ENCODE measurements at places on chromosomes 11 and 22.
A peak's percentile ranks its signal among the peaks of the same experiment; 100 is the strongest.

DNA sequence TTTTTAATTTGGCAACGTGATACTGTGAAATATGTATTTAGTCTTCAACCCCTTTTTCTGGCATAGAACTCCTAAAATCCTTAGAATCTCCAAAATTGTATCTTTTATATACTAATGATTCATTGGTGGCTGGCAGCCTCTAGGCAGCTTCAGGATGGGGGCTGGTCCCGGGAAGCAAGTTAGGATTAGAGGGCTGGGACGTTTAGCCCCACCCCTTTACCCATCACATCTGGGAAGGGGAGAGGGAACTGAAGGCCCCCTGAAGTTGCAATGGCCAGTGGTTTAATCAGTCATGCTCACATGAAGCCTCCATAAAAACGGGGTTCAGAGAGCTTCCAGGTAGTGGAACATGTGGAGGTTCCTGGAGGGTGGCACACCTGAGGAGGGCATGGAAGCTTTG, 7.1 kb downstream of the IL17RA start:
- no peak for DNase-seq

DNA sequence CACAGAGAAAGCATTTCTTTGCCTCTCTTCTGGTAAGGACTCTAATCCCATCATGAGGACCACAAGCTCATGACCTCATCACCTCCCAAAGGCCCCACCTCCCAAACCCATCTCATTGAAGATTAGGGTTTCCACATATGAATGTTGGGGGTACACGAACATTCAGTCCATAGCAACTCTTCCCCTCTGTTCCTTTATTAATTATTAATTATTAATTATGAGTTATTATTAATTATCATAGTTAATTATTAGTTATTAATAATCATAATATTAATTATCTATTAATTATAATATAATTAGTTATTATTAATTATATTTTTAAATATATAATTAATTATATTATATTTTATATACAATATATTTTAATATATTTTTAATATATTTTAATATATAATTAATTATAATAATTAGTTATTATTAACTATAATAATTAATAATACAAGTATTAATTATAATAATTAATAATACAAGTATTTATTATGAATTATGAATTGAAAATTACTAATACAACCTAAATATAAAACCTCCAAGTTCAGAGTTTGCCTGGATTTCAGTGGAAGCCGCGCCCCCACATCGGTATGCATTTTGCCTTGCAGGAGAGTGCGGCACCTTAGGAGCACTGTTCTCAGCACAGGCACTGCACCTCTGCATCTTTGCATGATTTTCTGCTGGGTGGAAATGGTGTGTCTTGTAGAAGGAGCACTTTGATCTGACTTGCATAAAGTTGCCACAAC, 128.0 kb upstream of the FGF3 start:
- DNase-seq: no peak

DNA sequence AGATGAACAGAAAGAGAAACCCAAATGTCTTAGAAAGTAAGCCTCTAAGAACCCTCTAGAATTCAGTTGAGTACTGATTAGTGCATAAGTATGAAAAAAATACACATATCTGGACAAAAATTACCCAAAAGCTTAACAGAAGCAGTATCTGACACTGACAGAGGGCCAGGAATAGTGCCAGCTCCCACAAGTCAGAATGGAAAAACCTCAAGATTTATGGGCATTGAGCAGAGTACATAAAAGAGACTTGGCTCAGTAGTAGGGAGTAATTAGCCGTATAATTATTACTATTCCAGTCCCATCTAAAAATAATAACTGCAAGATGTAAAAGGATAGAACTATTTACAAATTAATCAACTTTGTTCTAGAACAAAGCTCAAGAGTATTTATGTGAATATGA, 834.5 kb downstream of the FAM181B start:
- no peak for DNase-seq

DNA sequence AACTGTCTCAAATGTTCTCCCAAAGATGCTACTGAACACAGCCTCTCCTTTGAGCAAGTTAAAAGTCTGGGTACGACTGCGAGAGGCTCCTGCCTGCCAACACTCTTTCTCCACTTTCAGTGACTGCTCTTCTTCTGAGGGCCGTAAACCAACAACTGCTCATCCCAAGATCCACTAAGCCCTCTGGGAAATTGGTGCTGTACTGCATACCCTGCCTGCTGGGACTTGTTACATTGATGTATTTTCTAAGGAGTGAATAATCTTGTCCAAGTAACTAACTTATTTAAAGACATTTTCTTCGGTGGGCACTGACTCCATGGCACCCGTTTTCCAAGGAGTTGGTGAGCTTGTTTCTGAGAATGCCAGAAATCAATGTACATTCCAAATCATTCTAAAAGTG, 87.2 kb downstream of the ZNF280B start:
- DNase-seq: no peak

DNA sequence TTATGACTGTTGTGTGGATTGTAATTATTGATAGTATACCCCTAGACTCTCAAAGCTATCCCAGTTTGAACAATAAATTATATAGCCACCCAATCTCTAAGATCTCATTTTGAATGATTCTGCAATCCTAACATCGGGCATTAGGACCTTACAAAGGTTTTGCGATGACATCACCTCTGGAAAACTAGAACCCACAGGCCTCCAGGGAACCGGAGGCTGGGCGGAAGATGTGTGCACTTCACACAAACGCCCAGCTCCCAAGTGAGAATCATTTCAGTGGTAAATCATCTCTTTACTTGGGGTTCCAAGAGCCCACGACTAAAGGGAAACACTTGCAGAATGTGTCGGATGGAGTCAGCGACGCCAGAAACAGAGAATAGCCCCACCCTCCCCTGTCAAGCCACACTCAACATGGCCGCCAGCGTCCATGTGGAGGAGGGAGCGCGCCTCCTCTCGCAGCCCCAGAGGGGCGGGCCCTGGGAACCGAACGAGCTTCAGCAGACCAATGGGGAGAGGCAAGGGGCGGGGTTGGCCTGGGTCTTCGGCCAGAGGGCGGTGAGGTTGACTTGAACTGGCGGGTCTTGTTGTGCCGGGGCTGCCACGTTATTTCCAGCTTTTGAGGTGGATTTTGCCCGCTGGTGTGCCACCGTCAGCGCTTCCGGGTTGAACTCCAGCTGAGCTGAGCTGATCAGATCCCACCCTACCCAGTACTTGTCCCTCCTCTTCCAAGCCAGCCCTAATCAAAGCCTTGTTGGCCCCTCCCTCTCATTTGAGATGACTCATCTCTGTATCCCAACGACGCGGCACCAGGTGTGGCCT, 8.4 kb upstream of the MRPL48 start:
- DNase-seq: peak; percentile 93

DNA sequence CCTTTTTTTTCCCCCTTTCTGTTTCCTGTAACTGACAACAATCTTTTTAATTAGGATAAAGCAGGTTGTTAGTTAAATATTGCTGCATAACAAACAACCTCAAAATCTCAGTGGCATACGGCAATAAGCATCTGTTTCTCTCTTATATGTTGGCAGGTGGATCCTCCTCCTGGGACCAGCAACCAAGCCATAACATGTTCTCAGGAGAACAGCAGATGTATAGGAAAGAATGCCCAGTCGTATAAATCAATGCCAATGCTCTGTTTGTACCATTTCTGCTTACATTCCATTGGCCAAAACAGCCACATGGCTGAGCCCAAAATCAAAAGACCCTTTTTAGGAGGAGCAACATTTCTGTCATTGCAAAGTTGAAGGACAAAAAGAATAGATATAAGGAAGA, 445.7 kb downstream of the AASDHPPT start:
- DNase-seq: no peak

DNA sequence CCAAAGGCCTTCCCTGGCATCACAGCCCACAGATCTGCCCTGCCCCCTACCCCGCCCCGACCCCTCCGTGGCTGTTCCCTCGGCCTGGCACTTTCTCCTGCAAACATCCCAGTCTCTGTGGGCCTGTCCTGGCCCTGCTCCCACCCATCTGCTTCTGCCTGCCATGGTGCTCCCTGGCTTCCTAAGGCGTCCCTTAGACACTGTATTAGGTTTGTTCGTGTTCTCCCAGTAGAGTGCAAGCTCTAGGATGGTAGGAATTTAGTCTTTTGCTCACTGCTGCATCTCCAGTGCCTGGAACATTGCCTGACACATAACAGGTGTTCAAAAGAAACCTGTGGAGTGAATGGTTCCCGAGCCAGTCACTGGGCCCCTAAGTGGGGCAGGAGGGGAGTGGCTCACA, 69.6 kb upstream of the PITPNB start:
- no peak for DNase-seq

GRCh38 chr11:45470151-45470793, 184.1 kb upstream of the SYT13 start:
- no peak for DNase-seq

DNA sequence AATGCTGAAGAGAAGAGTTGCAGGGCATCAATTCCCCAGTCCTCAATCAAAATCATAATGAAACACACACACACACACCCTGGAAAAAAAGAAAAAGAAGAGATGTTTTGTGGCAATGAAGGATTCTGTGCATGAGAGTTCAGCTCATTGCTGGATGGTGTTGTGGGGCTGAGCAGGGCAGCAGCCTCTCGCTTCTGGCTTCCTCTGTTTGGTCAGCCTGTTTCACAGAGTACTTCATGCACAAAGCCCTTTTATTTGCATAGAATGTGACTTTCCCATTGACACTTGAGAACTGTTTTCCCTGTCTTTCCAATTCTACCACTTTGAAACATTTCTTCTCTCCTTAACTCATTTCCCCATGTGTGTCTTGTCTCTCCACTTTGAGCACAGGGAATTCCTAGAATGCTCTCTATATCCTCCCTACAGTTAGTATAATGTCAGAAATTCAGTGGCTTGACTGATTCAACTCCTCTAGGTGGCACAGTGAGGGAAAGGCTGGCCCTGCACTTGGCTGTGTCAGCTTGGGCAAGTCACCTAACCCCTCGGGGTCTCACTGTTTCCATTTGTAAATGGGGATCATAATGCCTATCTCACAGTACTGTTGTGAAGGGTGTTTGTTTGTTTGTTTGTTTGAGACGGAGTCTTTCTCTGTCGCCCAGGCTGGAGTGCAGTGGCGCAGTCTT, 25.4 kb upstream of the BSX start:
- DNase-seq: no peak

- DNase-seq: no peak
Measured at GRCh38 chr11:84056653-84057376, 770.6 kb upstream of the CCDC90B start.

DNA sequence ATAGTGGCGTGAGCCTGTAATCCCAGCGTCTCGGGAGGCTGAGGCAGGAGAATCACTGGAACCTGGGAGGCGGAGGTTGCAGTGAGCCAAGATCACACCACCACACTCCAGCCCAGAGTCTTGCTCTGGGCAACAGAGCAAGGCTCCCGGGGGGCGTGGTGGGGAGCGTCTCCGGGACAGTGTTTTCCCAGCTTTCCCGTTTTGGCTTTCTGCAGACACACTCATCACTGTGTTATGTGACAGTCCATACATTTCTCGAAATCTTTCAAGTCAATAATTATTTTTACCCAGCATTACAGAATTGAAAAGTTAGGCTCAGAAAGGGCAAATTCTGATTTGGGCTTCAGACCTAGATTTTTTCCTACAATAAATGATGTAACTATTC, 31.7 kb downstream of the NEAT1 start:
- DNase-seq: no peak

DNA sequence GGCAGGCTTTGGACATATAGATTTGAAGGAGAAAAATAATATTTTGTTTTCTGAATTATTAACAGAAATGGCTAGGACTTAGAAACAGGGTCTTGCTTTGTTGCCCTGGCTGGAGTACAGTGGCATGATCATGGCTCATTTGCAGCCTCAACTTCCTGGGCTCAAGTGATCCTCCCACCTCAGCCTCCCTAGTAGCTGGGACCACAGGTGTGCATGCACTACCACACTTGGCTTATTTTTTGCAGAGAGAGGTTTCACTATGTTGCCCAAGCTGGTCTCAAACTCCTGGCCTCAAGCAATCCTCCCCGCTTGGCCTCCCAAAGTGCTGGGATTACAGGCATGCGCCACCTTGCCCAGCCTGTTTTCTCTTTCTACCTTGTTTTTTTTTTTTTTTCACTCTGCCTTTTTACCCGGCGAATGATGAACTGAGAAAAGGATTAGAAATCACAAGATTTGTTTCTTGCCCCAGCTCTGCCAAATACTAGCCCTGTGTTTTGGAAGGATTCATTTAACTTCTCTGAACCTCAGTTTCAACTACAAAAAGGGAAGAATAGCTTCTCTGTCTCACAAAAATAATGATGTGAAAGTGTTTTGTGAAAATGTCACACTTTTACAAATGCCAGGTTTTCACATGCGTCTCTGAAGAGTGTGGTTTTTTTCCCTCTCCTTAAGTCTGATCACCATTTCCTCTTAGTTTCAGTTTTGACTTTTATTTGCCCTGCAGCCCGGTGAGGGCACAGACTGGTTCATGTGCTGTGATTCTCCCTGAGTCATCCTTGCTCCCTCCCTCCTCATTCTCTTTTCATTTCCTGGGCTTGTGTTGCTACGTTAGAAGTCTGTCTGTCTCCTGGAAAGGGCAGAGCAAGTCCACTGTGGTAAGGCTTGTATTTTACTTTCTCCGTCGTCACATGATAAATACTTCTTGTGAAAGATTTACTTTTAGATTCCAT, 67.7 kb downstream of the BCL2L13 start:
- no peak for DNase-seq

DNA sequence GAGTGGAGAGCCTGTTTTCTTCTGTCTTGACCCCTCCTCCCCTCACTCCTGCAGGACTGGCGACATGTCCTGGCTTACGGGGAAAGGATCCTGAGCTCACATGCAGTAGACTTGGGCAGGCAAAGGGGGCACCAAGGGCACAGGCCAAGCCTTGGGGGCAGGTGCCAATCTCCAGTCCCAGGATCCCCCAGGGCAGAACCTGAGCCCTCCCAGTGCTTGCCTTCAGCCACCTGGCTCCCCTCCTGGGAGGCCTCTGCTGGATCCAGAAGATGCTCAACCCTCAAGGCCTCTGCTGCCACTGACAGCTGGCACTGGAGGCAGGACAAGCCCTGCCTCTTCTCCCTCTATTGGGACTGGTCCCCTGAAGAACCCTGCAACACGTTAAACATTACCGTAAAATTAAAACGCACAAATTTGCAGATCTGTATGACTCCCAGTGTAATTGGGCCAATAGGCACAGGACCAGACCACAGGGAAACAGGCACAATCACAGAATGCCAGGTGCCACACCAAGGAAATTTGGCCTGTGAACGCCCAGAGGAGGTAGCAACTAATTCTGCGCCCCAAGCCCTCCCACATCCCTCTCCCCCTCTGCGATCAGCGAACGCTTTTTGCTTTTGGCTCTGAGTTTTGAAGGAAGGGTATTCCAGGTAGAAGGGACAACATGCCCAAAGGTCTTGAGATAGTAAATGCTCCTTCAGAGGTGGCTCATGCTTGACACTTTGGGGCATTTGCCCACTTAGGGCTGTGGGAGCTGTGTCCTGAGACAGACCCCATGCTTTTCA, 967 bp upstream of the LZTR1 start:
- DNase-seq: no peak

DNA sequence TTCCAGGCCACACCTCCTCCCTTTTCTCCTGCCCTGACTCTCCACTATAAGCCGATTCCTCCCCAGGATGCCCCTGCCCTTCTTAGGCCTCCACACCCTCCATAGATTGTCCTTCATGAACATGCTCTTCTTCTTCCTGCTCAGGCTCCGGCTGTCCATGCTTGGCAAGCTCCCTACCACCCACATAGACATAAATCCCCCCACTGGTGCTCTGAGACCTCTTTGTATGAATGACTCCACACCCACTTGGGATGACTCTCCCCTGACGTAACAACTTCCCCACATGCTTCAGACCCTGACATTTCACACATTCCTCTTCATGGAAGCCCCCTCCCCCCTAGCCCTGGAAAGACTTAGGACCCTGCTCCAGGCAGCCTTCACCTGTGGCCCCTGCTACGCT, 542.5 kb upstream of the LARGE1 start:
- no peak for DNase-seq

GRCh38 chr11:4643076-4643475, 706 bp upstream of the OR51E1 start:
- no peak for DNase-seq

Measured in cerebellar nuclear complex (tissue), 1 donor.